Naive thymus-derived CD4-positive, alpha-beta T cell (primary cell): ENCODE measurements at places on chromosomes 13 and 19. TPM values are rescaled to one million over a fixed set of nuclear protein-coding genes. Genes with fewer than 3 reads are reported as not detected.

- no peak for DNase-seq
Measured at GRCh38 chr13:93824286-93824685, 597.7 kb downstream of the GPC6 start.

GRCh38 chr13:83829810-83830209, 52.5 kb downstream of the SLITRK1 start:
- no peak for DNase-seq

DNA sequence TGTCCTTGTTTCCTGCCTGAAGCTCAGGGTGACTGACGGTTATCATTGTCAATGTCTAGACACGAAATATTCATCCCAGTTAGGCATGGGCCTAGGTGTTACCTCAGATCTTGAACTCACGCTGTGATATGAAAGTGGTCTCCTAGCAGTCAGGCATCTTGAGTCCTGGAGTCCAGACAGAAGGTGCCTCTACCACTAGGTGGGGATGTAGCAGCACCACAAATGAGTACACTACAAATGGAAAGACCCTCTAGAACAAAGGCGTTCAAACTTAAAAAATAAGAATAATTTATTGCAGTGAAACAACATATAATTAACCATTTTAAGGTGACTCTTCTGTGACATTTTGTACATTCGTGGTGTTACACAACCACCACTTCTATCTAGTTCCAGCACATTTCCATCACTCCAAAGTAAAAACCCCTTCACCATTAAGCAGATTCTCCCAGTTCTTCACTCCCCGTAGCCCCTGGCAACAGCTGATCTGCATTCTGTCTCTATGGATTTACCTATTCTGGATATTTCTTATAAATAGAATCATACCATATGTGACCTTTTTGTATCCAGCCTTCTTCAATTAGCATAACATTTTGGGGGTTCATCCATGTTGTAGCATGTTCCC, 11.9 kb upstream of the FRY start:
- no peak for DNase-seq

DNA sequence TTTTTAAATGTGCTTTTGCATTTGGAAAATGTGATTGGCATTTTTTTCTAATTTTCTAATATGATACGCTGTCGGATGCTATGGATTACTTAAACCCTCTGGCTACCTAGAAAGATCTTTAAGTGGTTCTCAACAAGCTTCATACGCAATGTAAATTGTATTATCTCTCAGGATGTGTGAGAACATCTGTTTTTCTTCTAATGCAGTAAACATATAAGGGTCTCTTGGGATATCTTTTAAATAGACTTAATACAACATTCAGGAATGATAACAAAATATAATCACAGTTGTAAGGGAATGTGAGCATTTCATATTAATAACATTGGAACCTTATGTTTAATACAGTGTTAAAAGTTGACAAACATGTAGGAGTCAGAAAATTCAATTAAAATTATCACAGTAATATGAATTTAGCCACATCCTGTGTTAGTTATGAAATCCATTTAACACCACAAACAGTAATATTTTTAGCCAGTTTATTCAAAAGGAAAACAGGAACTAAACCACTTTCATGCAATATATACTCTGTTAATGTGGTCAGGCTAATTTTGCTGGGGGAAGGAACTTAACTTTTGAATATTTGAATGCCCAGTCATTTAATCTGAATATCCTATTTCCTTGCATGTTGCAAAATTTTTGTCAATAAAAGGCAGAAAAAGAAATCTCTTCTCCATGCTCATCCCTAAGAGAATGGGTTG, 15.0 kb upstream of the ALOX5AP start:
- no peak for DNase-seq

DNA sequence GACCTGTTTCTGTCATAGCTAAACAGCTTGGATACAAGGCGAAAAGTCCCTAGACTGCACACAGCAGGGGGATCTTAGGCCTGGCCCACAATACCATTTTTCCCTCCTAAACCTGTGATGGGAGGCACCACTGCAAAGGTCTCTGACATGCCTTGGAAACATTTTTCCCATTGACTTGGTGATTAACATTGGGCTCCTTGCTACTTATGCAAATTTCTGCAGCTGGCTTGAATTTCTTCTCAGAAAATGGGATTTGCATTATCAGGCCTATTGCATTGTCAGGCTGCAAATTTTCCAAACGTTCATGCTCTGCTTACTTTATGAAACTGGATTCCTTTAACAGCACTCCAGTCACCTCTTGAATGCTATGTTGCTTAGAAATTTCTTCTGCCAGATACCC, 136.2 kb upstream of the TSHZ3 start:
- no peak for DNase-seq

GRCh38 chr19:18879579-18880373, 16.2 kb downstream of the CERS1 start:
- DNase-seq = no peak

- no peak for DNase-seq
Measured at GRCh38 chr13:44293908-44294735, 79.5 kb upstream of the SERP2 start.

DNA sequence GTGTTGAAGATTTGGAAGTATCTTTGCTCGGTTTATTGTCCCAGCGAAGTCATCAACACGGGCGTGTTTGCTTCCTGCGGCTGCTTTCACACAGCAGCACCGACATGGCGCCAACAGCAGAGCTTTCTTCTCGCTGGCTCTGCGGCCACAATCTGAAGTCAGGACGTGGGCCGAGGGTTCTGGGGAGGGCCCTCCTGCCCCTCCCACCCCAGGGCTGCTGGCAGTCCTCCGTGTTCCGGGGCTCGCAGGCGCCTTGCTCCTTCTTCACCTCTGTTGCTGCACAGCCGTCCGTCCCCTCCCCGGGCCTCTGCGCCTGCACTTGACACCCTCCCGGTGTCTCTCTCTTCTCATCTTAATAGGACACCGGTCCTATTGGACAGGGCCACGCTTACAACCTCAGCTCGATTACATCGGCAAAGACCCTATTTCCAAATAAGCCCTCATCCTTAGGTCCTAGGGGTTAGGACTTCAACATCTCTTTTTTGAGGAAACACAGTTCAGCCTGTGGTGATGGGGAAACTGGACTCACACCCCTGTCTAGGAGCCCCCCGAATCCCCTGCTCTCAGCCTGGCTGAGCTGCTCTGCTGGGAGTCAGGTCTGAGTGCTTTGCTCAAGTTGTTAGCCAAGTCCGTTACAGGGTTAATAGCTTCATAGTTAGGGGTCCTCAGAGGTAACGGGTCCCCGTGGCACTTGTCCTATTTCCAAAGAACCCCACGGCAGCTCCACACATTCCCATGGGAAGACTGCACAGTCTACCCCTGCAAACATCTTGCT, 2.7 kb upstream of the TEX29 start:
- DNase-seq = no peak

DNA sequence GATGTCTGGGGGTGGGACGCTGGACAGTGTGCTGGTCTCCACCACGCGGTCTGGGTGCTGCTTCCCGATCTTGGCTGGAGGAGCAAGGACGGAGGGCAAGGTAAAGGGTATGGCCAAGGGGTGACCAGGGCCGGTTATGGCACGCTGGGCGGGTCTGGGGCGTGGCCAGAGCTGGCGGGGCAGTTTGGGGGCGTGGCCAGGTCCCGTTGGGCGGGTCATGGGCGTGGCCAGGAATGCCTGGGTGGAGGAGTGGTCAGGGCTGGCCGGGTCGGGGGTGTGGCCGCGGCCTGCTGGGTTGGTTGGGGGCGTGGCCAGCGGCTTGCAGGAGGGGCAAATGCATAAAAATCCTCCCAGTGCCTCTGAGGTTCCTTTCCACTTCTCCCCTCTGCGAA, 19.2 kb downstream of the GPX4 start:
- DNase-seq = peak; percentile 79

Gene KCNJ14
- 3.1 TPM for total RNA-seq

Gene PCDH9
- total RNA-seq = 0.32 TPM

Gene CGB2
- not detected for total RNA-seq

Gene PRX
- total RNA-seq = 2.6 TPM

- DNase-seq = no peak
Measured at GRCh38 chr19:56119582-56119978, 1.5 kb downstream of the ZNF787 start.

- no peak for DNase-seq
Measured at GRCh38 chr13:21058361-21058760, 3.0 kb downstream of the LATS2 start.

DNA sequence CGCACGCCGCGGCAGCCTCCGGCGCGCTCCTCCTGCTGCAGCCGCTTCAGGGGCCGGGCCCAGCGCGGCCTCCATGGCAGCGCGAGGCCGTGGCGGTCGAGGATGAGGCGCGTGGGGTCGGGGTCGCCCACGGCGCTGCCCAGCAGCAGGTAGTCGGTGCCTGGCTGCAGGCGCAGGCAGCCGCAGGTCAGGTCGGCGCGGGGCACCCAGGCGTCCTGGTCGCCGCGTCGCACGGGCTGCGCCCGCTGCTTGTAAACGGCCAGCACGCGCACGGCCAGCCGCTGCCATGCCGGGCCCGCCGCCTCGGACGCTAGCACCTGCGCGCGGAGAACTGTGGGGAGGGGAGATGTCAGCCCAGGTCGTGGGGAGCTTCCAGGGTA, 11.1 kb downstream of the NTN5 start:
- DNase-seq = no peak

DNA sequence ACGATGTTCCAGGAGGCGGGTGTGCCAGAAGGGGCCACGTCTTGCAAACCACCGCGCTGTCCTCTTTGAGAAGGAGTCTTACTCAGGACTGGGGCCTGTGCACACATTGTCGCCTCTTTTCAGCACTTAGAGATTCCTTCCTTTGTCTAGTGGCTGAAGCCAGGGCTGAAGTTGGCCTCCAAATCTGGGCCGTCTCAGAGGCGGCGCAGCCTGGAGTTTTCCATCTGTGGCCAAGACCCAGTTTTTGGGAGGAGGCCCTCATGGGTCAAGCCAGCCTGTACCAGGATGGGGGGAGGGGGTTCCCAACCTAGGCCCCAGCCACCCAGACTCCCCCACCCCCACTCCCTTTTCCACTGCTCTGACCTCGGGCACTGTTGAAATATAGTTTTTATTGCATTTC, 11.8 kb downstream of the ANO8 start:
- DNase-seq = no peak

Gene GAPDHS
- total RNA-seq = not detected

DNA sequence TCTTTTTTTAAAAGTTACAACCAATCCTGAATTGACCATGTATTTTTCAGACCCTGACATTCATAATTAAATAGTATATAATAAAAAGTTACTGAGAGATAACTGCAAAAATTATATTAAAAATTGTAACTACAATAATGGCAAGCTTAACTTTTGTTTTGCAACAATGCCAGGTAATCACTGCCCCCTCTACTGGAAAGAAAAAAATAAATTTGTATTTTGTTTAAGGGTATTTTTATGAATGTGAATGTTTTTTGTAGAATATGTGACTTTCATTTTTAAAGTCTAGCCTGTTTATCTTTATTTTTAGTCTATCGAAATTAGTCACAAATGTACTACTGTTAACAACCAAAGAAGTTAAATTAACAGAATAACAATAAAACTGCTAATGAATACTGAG, 21.7 kb downstream of the MRPS31 start:
- no peak for DNase-seq

Gene LILRB5
- 1.8 TPM for total RNA-seq

Gene SHD
- not detected for total RNA-seq

DNA sequence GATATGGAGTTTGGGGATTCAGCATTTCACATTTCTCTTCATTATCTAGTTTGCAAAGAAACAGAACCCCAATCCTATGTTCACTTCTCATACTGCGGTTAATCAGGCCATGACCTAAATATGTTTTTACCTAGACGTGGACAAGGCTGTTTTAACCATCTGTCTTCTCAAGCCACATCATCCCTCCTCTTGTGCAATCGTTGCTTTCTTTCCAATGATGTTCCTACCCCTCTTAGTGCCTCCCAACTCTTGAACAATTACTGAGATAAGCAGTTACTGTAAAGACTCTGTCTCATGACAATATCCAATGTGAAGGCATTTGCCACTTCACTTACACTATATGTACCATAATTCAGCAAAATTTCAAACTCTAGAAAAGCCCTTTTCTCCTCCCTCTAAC, 406.2 kb downstream of the LIG4 start:
- no peak for DNase-seq

- DNase-seq = no peak
Measured at GRCh38 chr19:18558202-18558555, 509 bp downstream of the KXD1 start.

Gene LYL1
- total RNA-seq = 5.1 TPM in 2 replicates

DNA sequence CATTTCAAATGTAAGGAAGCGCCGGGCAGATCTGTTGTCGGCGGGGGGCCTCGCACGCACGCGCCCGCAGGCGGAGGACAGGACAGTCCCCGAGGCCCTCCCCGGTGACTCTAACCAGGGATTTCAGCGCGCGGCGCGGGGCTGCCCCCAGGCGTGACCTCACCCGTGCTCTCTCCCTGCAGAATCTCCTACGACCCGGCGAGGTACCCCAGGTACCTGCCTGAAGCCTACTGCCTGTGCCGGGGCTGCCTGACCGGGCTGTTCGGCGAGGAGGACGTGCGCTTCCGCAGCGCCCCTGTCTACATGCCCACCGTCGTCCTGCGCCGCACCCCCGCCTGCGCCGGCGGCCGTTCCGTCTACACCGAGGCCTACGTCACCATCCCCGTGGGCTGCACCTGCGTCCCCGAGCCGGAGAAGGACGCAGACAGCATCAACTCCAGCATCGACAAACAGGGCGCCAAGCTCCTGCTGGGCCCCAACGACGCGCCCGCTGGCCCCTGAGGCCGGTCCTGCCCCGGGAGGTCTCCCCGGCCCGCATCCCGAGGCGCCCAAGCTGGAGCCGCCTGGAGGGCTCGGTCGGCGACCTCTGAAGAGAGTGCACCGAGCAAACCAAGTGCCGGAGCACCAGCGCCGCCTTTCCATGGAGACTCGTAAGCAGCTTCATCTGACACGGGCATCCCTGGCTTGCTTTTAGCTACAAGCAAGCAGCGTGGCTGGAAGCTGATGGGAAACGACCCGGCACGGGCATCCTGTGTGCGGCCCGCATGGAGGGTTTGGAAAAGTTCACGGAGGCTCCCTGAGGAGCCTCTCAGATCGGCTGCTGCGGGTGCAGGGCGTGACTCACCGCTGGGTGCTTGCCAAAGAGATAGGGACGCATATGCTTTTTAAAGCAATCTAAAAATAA, 18.2 kb downstream of the IL17D start:
- DNase-seq = no peak

Gene NLRP9
- not detected for total RNA-seq

GRCh38 chr19:35115177-35115951, at the start of gene FXYD3:
TSS of gene FXYD3 (plus strand) at chr19:35115823. CDS start at chr19:35119377, 3,554 bp downstream.
- no peak for DNase-seq

- DNase-seq = no peak
Measured at GRCh38 chr13:60603049-60603448, 206.0 kb downstream of the TDRD3 start.

DNA sequence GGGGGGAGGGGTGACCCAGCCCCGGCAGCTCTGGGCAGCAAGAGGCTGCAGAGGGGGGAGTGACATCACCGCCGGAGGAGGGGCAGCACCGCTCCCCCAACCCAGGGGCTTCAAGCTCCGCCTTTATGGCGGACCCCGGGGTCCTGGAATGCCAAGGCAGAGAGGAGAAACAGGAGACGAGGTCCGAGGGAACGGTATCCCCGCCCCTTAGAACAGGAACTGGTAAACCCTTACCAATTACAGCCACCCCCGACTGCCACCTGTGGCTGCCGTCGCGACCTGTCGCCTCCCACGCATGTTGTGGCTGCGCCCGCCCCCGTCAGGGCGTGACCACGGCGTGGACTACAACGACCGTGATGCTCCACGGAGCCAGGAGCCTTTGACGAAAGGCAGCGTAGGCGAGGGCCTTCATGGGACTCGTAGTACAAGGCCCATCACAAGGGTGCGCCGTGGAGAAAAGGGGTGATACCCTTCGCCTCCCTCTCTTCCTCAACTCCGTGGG, 4.1 kb upstream of the KCNC3 start:
- DNase-seq = peak; percentile 87

Gene SMIM44
- total RNA-seq = not detected

Gene ZNF525
- total RNA-seq = 31.2 TPM

Gene PRTN3
- total RNA-seq = not detected
